Central memory CD8-positive, alpha-beta T cell (primary cell): ENCODE measurements at places on chromosomes 4 and X.

DNA sequence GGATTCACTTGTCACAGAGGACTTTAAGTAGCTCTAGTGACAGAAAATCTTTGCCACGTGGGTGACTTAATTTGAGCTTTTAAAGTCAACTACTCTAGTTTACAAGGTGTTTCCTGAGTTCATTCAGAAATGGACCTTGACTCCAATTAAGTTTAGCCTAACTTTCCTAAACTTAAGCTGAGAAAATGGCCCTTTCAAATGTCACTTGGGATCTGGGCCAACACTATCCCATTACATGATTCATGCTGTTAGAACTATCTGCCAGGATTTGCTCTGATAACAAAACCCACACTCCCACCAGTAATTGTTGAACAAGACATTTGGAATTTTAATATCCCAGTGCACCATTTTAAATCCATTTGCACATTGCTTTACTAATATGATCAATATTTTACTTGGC lies 40.8 kb downstream of the C4orf46 start:
- H3K27me3 ChIP-seq: no peaks in the 10 kb centered on the region
- no peak overlapping the region for H3K4me3 ChIP-seq
- H3K4me1 ChIP-seq: no peaks in the 10 kb centered on the region
- H3K36me3 ChIP-seq: no peaks in the 10 kb centered on the region
- DNase-seq: no peak

GRCh38 chr4:23220911-23221310 lies 528.2 kb downstream of the GBA3 start:
- H3K4me1 ChIP-seq: no peaks in the 10 kb centered on the region
- no peaks in the 10 kb centered on the region for H3K27me3 ChIP-seq
- no peaks in the 10 kb centered on the region for H3K36me3 ChIP-seq
- DNase-seq: no peak

DNA sequence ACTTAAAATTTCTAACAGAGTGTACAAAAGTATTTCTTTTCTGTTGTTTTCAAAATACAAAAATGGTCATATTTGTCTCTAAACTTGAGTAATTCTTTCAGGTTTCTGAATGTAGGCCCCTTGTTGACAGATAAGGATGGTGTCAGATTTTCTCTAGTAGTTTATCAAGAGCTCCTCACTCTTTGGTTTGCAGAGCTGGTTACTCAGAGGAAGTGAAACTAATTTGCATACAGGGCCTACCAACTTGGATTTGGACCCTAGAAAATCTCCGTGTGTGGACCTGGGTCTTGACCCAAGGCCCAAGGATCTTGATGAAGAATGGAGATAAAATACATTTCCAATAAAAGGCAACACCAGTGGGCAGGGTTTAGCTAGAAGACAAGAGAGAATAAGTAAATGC lies 433 bp upstream of the ADH6 start:
- H3K27me3 ChIP-seq: no peaks in the 10 kb centered on the region
- H3K4me1 ChIP-seq: no peaks in the 10 kb centered on the region

DNA sequence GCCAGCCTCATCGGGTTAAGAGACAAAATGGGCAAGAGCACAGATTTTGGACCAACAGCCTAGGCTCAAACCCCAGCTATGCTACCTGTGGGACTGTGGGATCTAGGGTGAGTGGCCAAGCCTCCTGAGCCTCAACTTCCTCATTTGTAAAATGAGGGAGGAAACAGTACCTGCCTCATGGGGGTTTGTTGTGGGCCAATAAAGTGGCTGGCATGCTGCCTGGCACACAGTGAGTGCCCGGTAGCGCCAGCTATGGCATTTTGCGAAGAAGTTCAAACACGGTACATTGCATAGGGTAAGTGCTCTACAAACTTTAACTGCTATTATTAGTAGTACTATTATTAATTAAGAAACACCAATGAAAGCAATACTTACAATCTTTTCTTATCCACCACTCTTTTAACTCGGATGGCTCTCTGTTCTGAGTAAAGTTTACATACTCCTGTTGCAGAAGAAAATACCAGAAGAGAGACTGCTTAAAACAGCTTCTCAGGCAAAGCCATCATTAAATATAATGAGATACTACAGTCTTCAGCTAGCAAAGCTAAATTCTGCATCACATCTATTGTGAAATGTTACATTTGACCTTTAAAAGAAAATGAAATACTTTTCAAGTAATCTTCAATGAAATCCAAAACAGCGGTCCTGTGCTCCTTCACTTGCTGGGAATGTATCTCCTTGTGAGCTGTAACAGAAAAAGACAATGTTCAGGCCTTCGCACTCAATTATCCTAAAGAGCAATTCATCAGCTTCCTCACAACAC lies 70.1 kb downstream of the NSG1 start:
- no peak overlapping the region for H3K27ac ChIP-seq
- H3K36me3 ChIP-seq: peaks cover 9% of the 10 kb centered on the region
- no peaks in the 10 kb centered on the region for H3K27me3 ChIP-seq

GRCh38 chrX:13254076-13254785 lies 65.6 kb downstream of the ATXN3L start:
- peaks cover 21% of the 10 kb centered on the region for H3K4me1 ChIP-seq
- no peak overlapping the region for H3K4me3 ChIP-seq
- H3K27ac ChIP-seq: no peak overlapping the region
- no peaks in the 10 kb centered on the region for H3K27me3 ChIP-seq
- no peak for DNase-seq

DNA sequence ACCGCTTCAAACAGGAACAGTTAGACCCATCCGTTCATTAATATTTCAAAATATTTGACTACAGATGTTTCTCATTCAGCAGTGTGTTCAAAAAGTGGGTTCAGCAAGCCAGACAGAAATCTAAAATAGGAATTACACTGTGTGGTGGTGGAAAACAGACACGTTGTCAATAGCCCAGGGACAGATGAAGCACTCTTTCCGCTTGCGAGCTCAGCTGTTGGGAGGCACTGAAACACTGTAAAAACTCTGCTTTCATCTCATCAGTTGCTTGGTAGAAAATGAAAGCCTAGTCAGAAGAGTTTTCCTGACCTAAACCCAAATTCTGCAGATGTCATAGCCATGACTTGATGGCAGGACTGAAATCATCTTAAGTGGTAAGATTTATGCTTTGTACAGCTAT lies 38.5 kb downstream of the LRP2BP start:
- H3K4me1 ChIP-seq: no peaks in the 10 kb centered on the region
- no peaks in the 10 kb centered on the region for H3K27me3 ChIP-seq
- no peak overlapping the region for H3K27ac ChIP-seq
- no peak for DNase-seq

GRCh38 chr4:14379183-14379582 lies 623.1 kb upstream of the CPEB2 start:
- H3K27ac ChIP-seq: no peak overlapping the region
- H3K36me3 ChIP-seq: no peaks in the 10 kb centered on the region
- no peaks in the 10 kb centered on the region for H3K27me3 ChIP-seq
- no peaks in the 10 kb centered on the region for H3K4me1 ChIP-seq
- no peak for DNase-seq

DNA sequence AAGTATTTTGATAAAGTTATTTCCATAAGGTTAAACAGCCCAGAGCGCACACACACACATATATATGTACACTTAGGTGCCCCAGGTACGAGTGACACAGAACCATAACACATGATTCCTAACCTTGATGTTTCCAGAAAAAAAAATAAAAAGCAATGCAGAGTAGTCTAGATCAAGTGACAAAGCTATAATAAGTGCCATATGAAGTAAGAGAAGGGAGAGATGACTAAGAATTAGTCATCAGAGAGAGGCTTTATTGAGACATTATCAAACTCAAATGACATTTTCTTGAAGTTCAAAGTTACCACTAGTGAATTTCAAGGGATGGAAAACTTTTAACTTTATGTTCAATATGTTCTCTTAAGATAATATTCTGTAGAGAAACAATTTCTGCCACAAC lies 215.0 kb downstream of the HTR2C start:
- no peaks in the 10 kb centered on the region for H3K36me3 ChIP-seq
- no peak for DNase-seq
- H3K27me3 ChIP-seq: no peaks in the 10 kb centered on the region
- no peaks in the 10 kb centered on the region for H3K4me1 ChIP-seq
- no peak overlapping the region for H3K27ac ChIP-seq

DNA sequence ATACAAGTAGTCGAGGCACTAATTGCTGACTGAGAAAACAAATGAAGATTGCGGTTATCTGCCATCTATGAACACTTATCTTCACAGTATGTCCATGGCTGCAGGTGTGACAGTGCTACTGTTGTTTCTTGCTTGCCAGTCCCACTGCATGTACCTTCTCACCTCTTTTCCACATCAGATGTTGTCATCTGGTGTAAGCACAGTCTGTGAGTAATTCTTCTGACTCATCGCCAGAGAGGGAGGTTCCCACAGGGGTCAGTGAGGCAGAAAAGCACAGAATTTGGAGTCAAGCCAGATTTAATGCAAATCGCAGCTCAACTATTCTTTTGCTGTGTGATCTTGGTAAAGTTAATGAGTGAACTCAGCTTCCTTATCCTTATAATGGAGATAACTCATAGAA lies 144.4 kb downstream of the GLRA2 start:
- no peaks in the 10 kb centered on the region for H3K36me3 ChIP-seq
- no peak for DNase-seq
- no peak overlapping the region for H3K4me3 ChIP-seq
- no peaks in the 10 kb centered on the region for H3K27me3 ChIP-seq
- H3K27ac ChIP-seq: no peak overlapping the region
- H3K4me1 ChIP-seq: no peaks in the 10 kb centered on the region
